ENCODE measurements at places on chromosomes 5 and 9. TPM values are rescaled to one million over a fixed set of nuclear protein-coding genes. Genes with fewer than 3 reads are reported as not detected.
A peak's percentile ranks its signal among the peaks of the same experiment; 100 is the strongest.

- DNase-seq: no peak
Observed at GRCh38 chr5:133373121-133373870, 239.0 kb downstream of the FSTL4 start.

The ADAMTS13 gene
- total RNA-seq: not detected

The NEK6 gene
- 51.3 TPM for total RNA-seq

The ADAMTS6 gene
- 16.5 TPM for total RNA-seq

GRCh38 chr5:68818057-68818695, 275.6 kb upstream of the SLC30A5 start:
- DNase-seq: peak; percentile 32

GRCh38 chr5:25090854-25091253, 446.1 kb upstream of the CDH10 start:
- peak; percentile 27 for DNase-seq

The TMEM215 gene
- not detected for total RNA-seq

The PPIP5K2 gene
- total RNA-seq: 23.4 TPM

DNA sequence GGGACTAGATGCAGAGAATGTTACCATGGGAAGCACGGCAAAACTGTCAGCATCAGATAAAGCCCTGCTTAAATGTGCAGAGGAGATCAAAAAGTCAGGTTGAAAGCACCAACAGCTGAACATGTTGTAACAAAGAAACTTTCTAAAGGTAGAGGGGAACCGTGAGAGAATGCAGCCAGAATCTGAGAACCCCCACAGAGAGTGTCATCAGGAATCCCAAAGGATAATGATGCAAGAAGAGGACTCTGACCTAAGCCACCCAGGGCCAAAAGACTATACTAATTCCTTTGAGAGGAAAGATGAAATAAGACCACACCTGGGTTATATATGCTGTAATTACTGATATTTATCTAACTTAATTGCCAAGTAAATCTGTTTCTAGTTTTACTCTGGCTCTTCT, 116.6 kb downstream of the PCSK1 start:
- peak; percentile 41 for DNase-seq

GRCh38 chr5:72368271-72368670, 48.1 kb downstream of the PTCD2 start:
- DNase-seq: peak; percentile 26

- peak; percentile 46 for DNase-seq
Observed at GRCh38 chr9:128214571-128215490, 11.7 kb downstream of the DNM1 start.

The PCDHA9 gene
- not detected for total RNA-seq

The PSMB7 gene
- 692 TPM for total RNA-seq

The GMCL2 gene
- not detected for total RNA-seq

DNA sequence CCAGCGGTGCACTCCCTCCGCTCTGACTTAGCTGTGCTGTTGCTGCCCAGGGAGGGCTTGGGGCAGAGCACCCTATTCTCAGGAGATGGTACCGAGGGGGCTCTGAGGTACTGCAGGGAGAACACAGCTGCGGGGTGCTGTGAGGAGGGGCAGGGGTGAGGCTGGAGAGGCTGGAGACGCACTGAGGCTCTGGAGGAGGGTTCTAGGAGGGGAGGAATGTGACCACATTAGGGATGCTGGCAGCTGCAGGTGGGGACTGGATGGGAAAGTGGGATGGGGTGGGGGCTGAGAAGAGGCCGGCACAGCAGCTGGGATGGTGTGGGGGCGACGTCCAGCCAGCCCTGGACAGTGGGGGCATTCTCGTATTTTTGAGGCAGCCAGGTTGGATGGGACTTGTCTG, 20.9 kb downstream of the NCS1 start:
- DNase-seq: no peak

The AGXT2 gene
- total RNA-seq: 0.07 TPM

DNA sequence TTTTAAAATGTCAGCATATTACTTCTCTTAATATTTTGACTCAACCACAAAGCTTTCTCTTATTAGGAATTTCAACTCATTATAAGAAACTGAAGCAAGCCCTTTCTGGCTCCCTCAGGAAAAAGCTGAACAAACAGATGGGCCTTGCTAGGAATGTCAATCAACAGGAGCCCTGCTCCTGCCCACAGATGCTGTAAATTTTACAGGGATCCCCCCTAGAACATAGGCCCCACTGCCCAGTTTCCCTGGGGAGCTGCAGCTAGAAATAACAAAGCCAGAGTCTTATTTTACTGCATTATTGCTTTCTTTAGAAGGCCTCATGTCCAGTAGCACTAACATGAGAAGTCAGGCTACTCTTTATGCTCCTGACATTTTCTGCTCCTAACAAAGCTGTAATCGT, 103.8 kb downstream of the PCSK1 start:
- DNase-seq: no peak

- DNase-seq: peak; percentile 16
Observed at GRCh38 chr5:107676702-107677101, 6.0 kb upstream of the EFNA5 start.

The GADD45G gene
- total RNA-seq: 0.32 TPM

The TUSC1 gene
- total RNA-seq: 29.0 TPM

The ACOT12 gene
- total RNA-seq: not detected

- no peak for DNase-seq
Observed at GRCh38 chr9:101383361-101383760, 1.4 kb downstream of the BAAT start.

GRCh38 chr5:313265-313664, 8.2 kb upstream of the AHRR start:
- DNase-seq: no peak

- DNase-seq: peak; percentile 70
Observed at GRCh38 chr9:95726756-95727155, 148.7 kb upstream of the ERCC6L2 start.

The LHX2 gene
- total RNA-seq: 5.3 TPM

The SGCD gene
- 1.7 TPM for total RNA-seq

- peak; percentile 4 for DNase-seq
Observed at GRCh38 chr9:69085569-69086283, 50.2 kb downstream of the FXN start.

DNA sequence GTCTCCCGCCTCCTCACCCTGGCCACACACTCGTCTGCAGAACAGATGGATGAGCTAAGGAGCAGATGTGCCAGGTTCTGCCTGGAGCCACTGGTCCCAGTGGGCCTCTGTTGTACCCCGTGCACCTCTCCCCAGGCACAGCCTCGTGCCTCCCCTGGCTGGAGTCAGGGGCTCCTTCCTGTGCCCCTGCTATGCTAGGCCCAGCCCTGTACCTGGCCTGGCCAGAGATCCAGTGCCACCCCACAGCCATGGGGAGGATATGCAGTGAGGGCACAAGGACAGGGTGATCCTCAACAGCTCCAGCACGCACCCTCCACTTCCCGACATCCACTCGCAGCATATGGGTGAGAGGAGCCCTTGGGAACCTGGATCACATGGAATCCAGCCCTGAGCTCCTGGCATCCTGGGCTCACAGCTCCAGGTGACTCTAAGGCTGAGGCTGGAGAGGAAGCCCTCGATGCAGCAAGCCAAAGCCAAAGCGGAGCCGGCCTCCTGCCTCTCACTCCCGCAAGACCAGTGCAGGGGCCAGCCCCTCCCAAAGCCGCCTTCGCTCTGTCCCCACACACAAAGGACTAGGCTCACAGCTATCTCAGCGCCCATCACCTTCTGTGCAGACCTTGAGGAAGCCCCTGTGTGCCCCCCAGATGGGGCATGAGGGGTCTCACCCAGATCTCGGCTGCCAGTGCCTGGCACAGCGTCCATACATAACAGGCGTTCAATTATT, 23.7 kb upstream of the ADAMTS2 start:
- no peak for DNase-seq

GRCh38 chr9:93597871-93598646, 21.7 kb downstream of the PHF2 start:
- DNase-seq: no peak

DNA sequence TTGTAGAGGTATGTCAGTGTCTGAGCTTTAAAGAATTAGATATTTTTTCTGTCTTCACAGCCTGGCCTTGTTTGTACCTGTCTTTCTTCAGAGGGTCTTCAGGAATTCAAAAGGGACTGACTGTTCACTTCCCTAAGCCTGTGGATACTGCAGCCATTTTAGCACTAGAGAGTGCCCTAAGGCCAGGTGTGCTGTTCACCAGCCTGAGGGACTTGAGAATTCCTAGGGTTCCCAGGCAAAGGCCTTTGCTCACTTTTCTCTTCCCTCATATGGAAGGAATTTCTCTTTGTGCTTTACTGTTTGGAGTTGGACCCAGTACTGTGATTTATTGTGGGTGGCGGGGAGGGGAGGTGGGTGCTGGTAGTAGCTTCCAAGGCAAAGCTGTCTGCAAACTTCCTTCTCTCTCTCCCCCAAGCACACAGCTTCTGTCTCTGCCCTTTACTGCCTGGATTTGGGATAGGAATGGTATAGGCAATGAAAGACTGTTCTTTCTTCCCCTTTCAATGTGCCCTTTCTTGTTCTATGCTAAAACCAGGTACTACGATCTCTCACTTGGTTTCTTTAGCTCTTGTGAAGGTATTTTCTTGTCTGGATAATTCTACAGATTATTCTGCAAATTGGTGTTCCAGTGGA, 9.7 kb upstream of the LRRC70 start:
- no peak for DNase-seq

The IL17B gene
- not detected for total RNA-seq

The S100Z gene
- not detected for total RNA-seq

The PLEKHG4B gene
- total RNA-seq: 9.9 TPM

The CCL21 gene
- not detected for total RNA-seq

The WNT8A gene
- total RNA-seq: 0.12 TPM

DNA sequence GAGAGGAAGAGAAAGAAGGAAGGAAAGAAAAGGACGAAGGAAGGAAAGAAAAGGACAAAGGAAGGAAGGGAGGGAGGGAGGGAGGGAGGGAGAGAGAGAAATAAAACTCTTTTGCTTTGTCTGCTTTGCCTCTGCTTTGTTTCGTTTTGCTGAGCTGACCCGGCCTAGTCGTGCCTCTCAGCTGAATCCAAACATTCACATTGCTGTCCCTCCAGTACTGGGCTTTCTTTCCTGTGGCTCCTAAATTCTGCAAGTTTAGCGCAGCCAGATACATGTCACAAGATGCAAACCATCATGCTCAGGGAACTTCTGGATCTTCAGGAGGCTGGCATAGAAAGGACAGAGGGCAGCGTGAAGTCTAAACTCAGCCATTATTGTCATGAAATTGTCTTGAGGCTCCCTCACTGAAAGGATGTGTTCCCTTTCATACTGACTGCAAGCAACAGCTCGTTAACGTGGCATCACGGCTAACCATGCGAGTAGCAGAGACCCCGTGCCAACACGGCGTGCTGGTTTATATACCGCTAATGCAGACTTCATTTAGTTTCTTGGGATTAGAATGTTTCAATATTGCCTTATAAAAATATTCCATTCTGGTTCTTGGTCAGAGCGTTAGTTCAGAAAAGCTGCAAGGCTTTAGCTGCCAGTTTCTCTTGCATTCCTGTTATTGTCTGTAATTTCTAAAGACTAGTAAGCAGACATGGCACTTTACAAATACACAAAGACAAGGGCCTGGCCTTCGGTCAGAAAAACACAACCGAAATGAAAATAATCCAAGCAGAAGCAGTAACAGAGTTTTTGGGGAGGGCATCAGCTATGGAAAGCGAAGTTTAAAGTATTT, 94.2 kb downstream of the TMEM174 start:
- DNase-seq: peak; percentile 56

GRCh38 chr5:121834021-121834420, 17.7 kb upstream of the FTMT start:
- no peak for DNase-seq

DNA sequence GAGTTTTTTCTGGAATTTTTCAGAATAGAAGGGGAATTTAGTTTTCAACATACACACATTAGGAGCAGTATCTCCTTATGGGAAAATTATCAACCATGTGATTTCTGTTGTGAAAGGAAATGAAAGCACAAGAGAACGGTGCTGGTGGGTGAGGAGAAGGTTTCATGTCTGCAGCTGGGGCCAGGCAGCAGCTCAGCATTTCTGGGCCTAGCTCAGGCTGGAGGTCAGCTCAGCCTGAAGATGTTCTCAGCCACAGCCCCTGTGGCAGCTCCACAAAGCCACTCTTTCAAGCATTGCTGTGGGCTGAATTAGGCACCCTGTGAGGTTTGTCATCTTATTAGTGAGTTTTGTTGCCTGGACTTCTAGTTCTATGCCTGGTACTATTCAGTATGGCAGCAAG, 90.3 kb downstream of the DIRAS2 start:
- no peak for DNase-seq

The PCDHA7 gene
- total RNA-seq: not detected

DNA sequence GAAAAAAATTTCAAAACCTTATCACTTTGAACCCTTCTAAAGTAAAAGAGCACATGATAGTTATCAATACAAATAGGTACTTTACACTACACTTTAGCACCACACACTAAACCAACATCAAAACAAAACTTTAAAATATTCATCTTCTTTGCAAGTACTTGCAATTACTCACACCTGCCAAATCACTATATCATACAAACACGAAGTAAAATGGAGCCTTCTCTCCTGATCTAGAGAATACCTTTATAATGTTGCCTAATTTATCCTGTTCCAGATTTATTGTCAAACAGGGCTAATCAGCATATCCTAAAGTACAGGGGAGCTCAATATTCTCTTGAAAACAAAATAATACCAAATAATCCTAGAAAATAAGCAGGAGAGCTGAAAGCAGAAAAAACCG, 3.0 kb downstream of the RNF145 start:
- no peak for DNase-seq

GRCh38 chr5:9454012-9454481, 91.8 kb downstream of the SEMA5A start:
- peak; percentile 88 for DNase-seq

DNA sequence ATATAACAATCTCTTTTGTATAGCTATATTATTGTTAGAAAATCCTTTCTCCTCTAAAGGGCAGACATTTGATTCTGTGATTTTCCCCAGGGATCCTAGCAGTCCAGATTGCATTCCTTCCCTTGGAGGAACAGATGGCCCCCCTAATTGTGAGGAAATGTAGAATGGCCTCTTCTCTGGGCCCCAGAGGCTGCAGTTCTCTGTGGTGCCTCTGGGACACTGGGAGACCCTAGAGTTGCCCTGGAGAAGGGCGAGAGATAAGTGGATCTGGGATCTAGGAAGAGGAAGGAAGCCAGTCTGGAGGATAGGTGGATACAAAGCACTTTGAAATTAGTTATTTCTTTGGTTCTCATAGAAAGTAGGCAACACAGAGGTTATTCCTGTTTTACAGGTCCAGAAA, 1.9 kb upstream of the HINT2 start:
- DNase-seq: no peak

The IL7R gene
- total RNA-seq: 20.4 TPM

- DNase-seq: no peak
Observed at GRCh38 chr9:116868201-116868600, 181.1 kb downstream of the TRIM32 start.

- no peak for DNase-seq
Observed at GRCh38 chr5:43608406-43608805, 5.4 kb downstream of the NNT start.

DNA sequence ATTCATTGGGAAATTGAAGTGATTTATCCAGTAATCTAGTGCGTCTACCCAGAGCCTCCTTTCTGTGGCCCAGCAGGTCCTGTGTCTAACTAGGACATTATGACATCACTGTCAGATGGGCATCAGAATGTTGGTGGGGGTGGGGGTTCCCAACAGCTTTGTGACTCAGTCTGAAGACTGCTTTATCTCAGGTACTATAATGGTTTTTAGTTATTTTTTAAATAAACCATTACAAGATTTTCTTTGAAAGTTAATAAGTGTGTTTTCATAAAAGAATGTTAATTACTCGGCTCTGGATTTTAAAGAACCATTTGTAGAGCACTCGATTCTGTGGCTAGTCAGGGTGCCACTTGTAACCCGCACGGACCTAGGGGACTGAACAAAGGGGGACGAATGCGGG, at the start of gene EQTN:
TSS of gene EQTN (minus strand) at position 101 of the 400 bp plus-strand sequence. CDS start at position 6, 95 bp downstream.
- peak; percentile 12 for DNase-seq

- DNase-seq: no peak
Observed at GRCh38 chr5:4203146-4203545, 607.5 kb downstream of the IRX1 start.

- DNase-seq: no peak
Observed at GRCh38 chr5:179777909-179778308, 15.9 kb upstream of the LTC4S start.
